ENCODE measurements at places on chromosomes 3 and 15.

DNA sequence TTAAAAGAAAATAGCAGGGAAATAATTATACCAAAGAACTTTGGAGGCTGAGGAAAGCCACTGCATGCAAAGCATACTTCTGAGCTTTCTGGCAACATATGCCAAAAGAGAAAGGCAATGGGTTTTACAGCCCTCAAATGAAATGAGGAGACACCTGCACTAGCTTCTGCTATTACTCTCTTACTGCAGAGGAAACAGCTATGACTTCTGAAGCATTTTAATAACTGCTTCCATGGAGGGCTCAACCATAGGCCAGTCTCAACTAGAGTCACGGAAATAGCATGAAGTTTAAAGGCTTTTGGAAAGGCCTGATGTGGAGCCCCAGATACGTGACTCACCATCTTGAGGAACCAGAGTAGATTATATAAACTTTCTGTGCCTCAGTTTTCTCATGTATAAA is 114.8 kb downstream of the OXNAD1 start:
- no peak for DNase-seq

DNA sequence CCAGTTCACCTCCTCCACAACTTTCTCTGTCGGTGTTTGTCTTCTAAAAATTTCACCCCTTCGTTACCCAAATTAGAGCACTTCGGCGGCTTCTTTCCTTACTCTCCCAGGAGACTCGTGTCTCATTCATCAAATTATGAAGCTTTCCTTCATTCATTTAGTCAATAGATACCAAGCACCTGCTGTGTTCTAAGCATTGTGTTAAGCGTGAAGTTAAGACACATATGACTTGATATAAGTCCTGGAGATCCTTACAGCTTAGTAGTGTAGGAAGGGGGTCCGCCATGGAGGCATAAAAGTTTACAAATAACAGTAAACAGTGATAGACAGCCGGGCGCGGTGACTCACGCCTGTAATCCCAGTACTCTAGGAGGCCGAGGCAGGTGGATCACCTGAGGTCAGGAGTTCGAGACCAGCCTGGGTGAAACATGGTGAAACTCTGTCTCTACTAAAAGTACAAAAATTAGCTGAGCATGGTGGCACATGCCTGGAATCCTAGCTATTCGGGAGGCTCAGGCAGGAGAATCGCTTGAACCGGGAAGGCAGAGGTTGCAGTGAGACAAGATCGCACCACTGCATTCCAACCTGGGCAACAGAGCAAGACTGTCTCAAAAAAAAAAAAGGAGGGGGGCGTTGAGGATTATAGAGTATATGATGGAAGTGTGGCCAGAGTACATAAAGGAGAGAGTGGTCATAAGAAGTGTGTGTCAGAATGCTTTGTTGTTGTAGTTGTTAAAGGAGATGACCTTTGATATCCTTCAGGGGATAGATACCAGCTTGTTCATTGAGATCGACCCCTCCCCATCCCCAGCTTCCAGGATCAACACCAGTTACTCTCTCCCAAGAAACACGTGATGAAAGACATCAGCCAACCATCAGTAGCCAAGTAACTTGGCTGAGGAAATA is 744 bp upstream of the CCDC32 start:
- no peak for DNase-seq

GRCh38 chr3:87898971-87899370 is 159.8 kb downstream of the CGGBP1 start:
- no peak for DNase-seq

DNA sequence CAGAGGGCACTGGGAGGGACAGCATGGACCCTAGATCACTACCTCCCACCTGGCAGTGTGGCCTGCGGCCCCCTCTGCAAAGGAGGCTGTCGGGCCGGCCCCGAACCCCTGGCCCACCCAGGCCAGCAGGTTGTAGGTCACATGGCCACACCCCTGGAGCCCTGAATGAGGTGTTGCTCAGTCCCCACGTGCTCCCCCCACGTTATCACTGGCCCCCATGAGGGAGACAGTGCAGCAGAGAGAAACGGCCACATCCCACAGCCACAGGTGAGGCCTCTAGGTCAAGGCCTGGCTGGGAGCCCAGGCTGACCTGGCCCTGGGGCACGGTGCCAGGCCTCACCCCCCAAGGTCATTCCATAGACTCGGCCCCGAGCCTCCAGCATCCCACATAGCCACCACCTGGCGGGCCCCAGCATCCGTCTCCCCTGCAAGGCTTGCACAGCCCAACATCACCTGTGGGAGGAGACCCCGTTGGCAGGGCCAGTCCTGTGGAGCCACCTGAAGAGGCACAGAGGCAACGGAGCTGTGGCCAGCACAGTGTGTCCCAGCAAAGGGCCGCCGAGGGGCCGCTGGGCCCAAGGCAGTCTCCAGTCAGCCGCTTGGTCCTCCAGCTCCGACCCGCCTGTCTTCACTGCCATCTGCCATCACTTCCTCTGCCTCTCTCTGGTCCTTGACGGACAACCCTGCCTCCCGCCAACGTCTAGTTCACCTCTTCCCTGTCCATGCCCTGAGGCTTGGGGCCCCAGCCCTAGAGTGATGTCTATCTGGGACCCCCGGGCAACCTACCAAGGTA is 53.1 kb downstream of the DNAJB8 start:
- DNase-seq, result no peak

DNA sequence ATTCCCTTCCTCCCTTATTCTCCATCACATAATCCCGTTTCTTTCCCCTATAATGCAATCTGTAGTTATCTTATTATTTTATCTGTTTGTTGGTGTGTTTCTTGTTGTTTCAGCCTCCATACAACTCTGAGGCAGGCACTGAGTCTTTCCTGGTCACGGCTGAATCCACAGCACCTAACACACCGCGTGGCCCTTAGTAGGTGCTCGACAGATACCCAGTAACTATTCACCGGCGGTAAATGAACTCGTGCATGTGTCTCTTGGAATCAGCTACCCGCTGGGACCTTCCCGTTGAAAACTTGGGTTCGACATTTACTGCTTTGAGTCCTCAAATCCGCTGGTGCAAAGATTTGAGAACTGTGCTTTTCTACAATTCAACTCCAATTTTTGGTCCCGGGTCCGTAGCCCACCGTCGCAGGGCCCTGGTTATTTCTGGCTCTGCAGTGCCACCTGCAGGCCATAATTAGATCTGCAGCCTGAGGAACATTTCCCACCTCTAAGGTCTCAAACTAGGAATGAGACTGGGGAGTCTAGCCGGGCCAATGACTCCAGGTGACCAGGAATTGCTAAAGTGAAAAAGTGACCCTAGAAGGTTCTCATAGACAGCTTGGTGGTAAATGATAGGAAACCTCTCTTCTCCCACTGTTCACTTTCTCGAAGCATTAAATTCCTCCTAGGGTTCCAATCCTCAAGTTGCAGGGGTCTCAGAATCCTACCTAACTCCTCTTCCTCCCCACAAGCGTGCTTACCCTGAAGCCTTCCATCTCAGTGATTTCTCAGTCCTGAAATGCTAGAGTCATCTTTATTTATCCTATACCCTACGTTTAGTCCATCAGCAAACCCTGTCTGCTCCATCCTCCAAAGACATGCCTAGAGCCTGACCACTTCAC is 40.0 kb upstream of the TRH start:
- DNase-seq, result no peak
